ENCODE measurements at places on chromosomes 5 and 9. TPM values are rescaled to one million over a fixed set of nuclear protein-coding genes. Genes with fewer than 3 reads are reported as not detected.

PRDM9 gene
- not detected for total RNA-seq

LCN1 gene
- total RNA-seq: not detected

TSLP gene
- total RNA-seq: 0.11 TPM

FYB1 gene
- not detected for total RNA-seq

YIPF5 gene
- total RNA-seq: 59.2 TPM

SLC6A7 gene
- not detected for total RNA-seq
